Activated CD4-positive, alpha-beta T cell treated with anti-CD3 and anti-CD28 coated beads, Interleukin-2, Interleukin-6, amounts not matched to agents 100 ng/mL and 50 ng/mL, durations not matched to agents 16 hours and 8 hours (primary cell): ENCODE measurements at places on chromosomes 5 and 9.

GRCh38 chr9:9033022-9033421, 1233.4 kb upstream of the DMAC1 start:
- DNase-seq = no peak

GRCh38 chr9:120910643-120911042, 16.0 kb downstream of the TRAF1 start:
- no peak for DNase-seq

DNA sequence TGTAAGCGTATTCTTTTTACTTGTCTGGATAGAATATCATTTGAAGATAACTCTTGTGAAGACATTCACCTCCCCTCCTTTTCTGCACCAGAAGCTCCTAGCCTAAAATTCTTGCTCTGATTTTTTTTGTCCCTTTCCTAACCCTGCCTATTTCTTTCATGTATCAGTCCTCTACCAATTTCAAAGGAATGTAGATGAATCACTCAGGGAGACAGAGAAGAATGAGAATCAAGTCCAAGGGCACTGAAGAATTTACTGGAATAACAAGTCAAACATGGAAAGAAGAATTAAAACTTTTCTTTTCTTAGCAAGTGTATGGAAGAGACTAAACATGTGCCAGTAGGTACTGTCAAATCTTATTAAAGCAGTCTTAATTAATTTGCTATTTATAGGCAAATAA, 618.7 kb downstream of the DNAH5 start:
- no peak for DNase-seq

DNA sequence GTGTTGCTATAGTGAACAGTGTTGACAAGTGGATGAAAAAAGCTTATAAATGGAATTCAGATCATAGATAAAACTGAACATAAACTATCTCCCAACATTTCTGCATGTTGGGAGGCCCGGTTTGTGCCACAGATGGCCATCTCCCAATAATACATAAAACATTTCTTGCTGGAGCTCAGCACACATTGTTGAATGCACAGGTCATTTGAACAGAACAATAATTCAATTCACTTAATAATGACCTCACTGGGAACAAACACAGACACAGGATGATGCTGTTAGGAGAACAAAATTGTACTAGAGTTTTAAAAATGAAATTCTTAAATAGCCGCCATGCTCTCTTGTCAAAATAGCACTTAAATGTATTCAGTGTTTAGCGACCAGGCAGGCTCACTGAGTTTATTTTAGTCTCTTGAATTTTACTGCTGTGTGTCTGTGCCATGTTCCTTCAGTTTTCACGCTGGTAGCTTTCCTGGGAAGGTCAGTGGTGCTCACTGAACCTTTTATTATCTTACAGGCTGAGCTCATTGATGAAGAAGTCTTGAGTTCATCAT, 85.0 kb upstream of the SSBP2 start:
- DNase-seq = no peak

- DNase-seq = no peak
These were observed 38.7 kb downstream of the SCAMP1 start for GRCh38 chr5:78399116-78399515.

GRCh38 chr9:34430843-34431437, 27.4 kb downstream of the FAM219A start:
- DNase-seq = peak; percentile 30

- no peak for DNase-seq
These were observed 64.4 kb upstream of the DNAH5 start for GRCh38 chr5:14008819-14009311.

DNA sequence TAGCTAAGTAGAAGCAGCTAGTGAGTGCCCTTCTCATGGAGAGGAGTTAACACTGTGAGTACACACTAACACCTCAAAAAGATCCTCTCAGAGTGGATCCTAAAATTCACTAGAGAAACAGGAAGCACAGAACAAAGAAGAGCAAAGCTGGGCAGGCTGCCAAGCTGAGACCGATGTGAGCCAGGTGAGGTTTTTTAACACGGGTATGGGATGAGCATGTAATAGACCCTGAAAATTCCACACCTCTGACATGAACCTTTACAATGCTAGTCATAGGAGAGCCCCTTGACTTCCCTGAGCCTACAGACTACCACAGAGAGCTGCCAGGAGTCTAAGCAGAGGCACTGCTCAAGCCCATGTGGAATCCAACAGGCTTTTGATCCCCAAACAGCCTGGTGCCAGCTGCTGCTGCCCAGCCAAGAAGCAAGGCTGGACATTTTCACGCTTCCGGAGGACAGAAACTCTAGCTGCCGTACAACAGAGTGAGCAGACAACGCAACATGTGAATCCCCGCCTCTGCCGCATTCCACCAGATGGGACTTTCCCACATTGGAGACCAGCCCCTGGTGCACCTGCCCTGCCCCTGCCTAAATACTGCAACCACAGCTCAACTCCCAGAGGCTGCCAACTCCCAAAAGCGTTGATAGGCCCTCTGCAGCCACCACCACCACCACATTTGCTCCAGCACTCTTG, 280.8 kb downstream of the CDH10 start:
- no peak for DNase-seq
